ENCODE measurements at places on chromosomes 7 and 10.
A peak's percentile ranks its signal among the peaks of the same experiment; 100 is the strongest.

GRCh38 chr10:87092376-87092860 lies 2.2 kb downstream of the GLUD1 start:
- DNase-seq: peak; percentile 14

GRCh38 chr7:25820432-25821040 lies 331.5 kb upstream of the NFE2L3 start:
- DNase-seq: no peak

DNA sequence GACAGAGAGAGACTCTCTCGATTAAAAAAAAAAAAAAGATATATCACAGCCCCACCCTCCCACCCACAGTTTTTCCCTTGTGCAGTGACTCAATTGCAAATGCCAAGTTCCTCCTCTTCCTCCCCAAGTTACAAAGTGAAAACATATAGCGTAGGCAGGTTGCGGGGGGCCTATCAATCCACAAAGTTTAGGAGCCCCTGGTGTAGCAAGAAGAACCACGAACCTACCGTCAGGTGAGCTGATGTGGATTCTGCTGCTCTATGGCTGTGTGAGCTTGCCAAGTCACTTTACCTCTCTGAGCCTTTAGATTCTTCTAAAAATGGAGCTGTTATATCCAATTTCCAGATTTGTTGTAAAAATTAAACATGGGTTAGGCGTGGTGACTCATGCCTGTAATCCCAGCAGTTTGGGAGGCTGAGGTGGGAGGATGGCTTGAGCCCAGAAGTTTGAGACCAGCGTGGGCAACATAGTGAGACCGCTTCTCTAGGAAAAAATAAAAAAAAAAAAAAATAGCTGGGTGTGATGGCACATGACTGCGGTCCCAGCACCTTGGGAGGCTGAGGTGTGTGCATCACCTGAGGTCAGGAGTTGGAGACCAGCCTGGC lies 8.2 kb upstream of the RHBDD2 start:
- no peak for DNase-seq

- no peak for DNase-seq
These were observed 7.9 kb upstream of the EN2 start for GRCh38 chr7:155449869-155450557.

GRCh38 chr10:114899982-114900381 lies 38.0 kb upstream of the TRUB1 start:
- no peak for DNase-seq

DNA sequence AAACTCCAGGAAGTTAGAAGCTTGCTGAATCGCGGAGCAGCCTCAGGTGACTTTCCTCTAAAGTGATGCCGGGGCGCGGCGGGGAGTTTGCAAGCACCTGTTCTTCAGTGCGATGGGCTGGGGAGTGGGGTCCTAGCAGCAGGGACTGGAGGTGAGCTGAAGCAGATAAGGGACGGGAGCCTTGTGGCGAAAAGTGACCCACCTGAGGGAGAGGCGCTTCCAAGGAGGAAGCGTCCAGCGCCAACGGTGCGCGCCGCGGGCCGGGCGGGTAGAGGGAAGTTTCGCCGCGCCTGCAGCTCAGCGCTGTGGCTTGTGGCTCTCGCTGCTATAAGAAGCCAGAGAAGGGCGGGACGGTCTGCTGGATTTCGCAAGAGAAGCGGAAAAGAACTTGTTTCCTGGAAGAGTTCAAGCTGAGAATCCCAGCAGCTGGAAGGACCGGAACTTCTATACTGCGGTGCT lies at the start of gene STEAP4:
TSS of gene STEAP4 (minus strand) at position 305 of the 459 bp plus-strand sequence. CDS start 22,625 bp downstream, outside the sequence.
- peak; percentile 77 for DNase-seq

- DNase-seq: no peak
These were observed 61.7 kb downstream of the AUTS2 start for GRCh38 chr7:69659983-69660382.

DNA sequence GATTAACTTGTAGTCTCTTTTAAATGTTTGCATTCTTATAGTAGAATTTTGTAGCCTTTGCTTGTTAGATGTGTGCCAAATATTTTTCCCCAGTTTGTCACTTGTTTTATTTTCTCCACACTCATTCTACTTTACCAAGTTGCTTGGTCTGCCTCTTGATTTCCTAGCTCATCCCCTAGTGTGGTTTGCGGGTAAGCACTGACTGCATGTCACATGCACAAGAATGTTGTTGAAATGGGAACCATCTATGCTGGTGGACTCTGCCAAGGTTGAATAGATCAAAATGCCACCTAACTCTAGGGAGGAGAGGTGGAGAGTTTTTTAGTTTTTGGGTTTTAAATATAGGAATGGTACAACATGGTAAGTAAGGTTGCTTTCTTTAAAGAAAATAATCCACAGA lies 47.6 kb downstream of the FZD1 start:
- no peak for DNase-seq

GRCh38 chr7:107077699-107078516 lies 33.4 kb downstream of the PRKAR2B start:
- DNase-seq: no peak

DNA sequence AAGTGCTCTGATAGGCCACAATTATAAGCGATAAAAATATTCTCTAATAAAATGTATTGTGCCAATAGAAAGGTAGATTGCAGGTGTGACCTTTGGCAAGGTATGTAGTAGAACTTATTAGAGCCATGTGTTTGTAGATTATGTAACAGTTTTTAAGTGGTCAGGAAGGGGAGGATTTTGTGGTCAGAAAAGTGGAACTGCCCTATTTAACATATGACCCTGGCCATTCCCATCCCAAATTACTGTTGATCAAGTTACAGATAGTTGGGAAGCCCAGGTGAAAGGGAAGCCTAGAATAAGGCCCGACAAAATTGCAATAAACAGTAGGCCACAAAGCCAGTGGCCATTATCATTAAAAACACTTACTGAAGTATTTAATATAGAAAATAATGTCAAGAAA lies 89.2 kb downstream of the SPAG6 start:
- DNase-seq: no peak

DNA sequence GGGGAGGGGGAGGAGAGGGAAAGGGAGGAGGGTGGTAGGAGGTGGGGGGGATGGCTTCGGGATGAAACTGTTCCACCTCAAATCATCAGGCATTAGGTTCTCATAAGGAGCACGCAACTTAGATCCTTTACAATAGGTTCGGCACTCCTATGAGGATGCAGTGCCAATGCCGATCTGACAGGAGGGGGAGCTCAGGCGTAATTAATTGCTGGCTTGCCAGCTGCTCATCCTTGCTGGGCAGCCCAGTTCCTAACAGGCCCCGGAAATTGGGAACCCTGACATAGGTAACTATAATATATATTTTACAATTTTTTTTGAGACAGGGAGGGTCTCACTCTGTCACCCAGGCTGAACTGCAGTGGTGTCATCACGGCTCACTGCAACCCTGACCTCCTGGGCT lies 118.8 kb upstream of the SFMBT2 start:
- no peak for DNase-seq

- DNase-seq: no peak
These were observed 52.8 kb downstream of the ASB13 start for GRCh38 chr10:5613481-5614154.

- no peak for DNase-seq
These were observed 80.6 kb downstream of the GLI3 start for GRCh38 chr7:42156291-42156865.

DNA sequence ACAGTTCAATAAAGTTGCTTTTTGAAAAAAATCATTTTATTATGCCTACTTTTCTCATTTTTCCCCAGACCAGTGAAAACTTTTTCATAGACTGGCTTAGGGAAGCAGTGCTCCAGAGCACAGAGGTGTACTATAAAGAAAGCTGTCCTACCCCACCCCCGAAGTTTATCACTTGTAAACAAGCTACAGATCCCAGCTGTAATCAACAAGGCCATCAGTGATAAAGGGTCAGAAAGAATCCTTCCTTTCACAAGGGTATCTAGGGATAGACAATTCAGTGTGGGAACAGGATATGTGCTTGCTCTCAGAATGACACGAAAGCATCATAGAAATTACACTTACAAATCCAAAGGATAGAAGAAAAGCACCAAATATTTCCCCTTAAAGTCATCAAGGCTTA lies 4.5 kb downstream of the PRDX3 start:
- DNase-seq: no peak

DNA sequence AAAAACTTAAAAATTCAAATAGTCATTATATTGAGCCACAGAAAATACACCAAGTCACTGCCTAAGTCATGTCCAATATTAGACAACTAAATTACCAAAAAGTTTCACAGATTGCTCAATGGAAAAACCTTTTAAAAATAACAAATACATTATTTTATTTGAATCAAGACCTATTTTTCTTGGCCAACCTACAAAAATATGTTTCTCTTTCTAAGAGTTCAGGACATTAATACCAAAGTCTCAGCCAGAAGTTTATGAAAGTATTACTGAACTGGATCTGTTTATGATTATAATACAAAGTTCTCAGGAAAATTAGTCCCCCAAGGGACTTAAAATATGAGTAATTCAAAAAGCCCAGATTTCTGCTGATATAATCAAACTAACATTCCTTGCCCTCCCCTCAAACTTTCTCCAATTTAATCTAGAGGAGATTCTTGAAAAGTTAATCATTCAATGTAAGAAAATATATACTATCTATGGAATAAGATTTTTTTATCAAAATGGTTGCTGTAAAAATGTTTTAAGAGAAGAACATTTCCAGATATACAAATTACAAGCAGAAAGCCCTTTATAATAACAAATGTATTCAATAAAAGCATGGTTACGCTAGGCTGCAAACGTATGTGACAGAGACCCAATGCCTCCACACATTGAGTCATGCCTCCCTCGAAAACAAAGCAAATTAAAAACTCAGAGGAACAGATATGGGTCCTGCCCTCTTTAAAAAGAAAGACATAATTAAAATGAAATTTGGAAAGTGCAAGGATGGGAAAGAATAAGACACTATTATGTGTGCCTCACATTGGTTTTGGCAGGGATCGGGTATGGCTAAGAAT lies 381.6 kb downstream of the PARD3 start:
- DNase-seq: no peak

DNA sequence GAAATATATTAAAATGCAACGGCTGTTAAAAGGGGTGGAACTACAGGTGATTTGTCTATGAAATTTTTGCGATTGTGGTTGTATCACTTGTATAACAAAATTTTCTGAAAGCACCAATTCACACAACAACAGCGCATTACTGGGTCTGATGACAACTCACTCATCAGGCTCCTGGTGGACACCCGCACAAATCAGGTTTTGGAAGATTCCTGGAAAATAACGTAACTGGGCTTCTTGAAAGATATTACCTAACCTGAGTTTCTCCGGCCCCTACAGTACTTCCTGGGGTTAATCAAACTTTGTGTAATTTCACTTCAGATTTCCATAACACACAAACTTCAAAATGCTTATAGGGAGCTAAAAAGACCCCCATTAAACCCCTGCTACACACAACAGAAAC lies 7.6 kb downstream of the SNX8 start:
- DNase-seq: no peak

GRCh38 chr10:103067484-103067883 lies 125.6 kb downstream of the NT5C2 start:
- DNase-seq: no peak

DNA sequence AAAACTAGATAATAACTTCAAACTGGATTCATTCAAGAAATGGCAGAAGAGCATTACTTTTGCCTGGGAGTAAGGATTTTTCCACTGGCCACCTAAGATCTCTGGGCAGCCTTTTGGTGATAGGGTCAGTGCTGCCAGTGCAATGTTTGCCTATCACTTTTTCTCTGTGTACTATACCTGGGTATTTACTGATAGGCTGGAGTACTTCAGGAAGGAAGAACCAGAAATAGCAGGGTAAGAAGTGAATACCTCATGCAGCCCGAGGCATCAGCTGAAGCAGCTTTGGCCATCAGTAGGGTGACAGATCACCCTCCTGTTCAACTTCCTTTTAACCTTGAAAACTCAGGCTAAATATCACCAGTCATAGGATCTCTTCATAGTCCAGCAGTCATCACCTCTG lies 5.5 kb upstream of the PAPSS2 start:
- DNase-seq: no peak

GRCh38 chr10:73926152-73926764 lies 15.3 kb downstream of the PLAU start:
- peak; percentile 61 for DNase-seq

DNA sequence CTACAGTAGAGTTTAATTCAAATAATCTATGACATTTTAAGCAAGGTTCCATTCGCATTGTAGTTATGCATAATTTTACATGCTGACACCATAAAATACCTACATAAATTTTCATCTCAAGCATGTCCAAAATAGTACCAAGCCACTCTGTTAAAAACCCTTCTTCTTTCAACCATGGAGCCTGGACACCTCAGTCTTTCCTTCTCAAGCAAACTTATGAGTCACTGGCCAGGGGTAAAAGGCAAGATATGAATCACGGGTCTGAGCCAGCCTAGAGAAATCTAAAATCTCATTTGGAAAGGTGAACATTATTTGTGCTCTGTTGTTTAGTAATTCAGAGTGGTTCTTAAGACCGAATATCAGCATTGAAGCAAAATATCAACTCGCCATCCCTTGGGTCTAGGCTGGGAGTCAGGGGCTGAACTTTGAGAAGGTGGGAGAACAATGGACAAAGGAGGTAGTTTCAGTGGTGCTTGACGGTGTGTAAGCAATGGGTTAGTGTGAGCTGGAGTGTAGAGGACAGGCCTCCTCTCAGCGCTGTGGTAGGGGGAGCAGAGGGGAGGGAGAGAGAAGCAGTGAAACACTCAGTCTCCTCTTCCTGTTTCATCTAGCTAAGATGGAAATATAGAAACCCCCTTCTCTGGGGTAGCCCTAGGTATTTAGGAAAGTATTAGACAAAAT lies 19.1 kb upstream of the GPAM start:
- no peak for DNase-seq

- DNase-seq: no peak
These were observed 2.3 kb downstream of the HPS1 start for GRCh38 chr10:98444314-98445006.

GRCh38 chr10:53123311-53123710 lies 350.7 kb upstream of the MBL2 start:
- no peak for DNase-seq

DNA sequence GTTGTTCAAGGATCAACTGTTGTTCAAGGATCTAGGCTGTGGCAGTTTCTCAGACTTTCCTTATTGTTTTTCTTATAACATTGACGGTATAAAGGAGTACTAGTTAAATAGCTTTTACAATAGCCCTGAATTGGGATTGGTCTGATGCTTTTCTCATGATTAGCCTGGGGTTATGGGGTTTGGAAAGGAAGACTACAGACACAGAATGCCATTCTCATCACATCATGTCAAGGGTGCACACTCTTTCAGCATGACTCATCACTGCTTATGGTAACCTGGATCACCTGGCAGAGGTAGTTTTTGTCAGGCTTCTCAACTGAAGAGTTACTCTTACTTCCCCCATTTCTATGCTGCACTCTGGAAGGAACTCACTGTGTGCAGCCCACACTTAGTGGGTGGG lies 194.2 kb upstream of the NPSR1 start:
- DNase-seq: no peak

GRCh38 chr10:125037145-125037877 lies 95.4 kb downstream of the ZRANB1 start:
- DNase-seq: peak; percentile 66
